ENCODE measurements at places on chromosomes 16 and 17. TPM values are rescaled to one million over a fixed set of nuclear protein-coding genes. Genes with fewer than 3 reads are reported as not detected.

GRCh38 chr16:75385507-75386152 is 47.7 kb downstream of the CFDP1 start:
- peaks cover 23% of the 10 kb centered on the region for H3K4me1 ChIP-seq
- H3K27me3 ChIP-seq: peaks cover 14% of the 10 kb centered on the region
- H3K27ac ChIP-seq: no peak overlapping the region
- no peak overlapping the region for H3K4me3 ChIP-seq
- peaks cover 1% of the 10 kb centered on the region for H3K36me3 ChIP-seq

GRCh38 chr16:81410643-81411293 is 33.8 kb upstream of the CMIP start:
- peaks cover 4% of the 10 kb centered on the region for H3K4me1 ChIP-seq
- no peak overlapping the region for H3K4me3 ChIP-seq
- H3K36me3 ChIP-seq: no peaks in the 10 kb centered on the region
- H3K27me3 ChIP-seq: no peaks in the 10 kb centered on the region
- DNase-seq: no peak
- H3K27ac ChIP-seq: no peak overlapping the region

DNA sequence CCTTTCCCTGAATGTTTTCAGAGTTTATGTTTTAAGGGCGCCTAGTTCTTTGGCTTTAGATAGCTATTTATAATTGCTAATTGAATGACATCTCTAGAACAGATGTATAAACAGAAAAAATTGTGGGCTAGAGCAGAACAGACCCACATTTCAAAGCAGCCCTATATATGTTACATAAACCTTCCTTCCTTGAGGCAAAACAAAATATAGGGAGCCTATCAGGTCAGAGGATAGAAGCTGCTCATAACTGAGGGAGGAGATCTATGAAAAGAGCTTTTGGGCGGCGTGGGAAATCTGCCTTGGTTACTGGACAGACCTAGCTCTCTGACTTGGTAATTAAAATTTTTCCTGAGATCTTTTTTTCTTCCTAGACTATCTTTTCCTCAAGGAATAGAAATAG is 68.4 kb downstream of the SPAG9 start:
- H3K4me3 ChIP-seq: no peak overlapping the region
- H3K4me1 ChIP-seq: no peaks in the 10 kb centered on the region
- no peaks in the 10 kb centered on the region for H3K36me3 ChIP-seq
- DNase-seq: no peak

DNA sequence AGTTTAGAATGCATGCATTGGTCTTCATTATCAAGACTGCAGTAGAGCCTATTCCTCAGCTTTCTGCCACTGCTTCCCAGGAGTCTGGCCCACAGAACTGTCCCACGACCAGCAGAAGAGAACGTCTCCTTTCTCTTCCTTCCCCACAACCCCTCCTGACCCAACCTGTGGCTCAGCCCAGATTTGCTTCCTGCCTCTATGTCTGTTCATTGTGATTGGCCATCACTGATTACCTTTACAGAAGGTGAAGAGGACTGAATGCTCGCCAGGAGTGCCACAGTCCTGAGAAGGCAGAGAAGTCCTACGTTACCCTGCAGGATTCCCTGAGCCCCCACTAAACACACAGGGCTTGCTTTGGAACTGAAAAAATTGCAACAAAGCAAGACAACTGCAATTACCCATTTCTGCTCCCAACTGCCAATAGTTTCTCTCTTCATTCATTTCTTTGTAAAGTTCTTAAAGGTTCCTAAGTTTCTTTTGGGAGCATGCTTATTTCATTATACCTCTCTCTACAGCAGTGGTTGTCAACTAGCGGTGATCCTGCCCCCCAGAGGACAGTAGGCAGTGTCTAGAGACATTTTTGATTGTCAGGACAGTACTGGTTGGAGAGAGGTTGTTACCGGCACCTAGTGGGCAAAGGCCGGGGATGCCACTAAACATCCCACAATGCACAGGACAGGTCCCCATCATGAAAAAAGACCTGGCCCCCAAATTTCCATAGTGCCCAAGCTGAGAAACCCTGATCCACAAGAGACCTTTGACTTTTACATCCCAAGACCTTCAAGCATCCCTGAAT is 4.5 kb upstream of the NAT9 start:
- H3K27me3 ChIP-seq: no peaks in the 10 kb centered on the region
- H3K4me1 ChIP-seq: peaks cover 85% of the 10 kb centered on the region
- H3K27ac ChIP-seq: peak overlapping the region; percentile 66
- H3K36me3 ChIP-seq: peaks cover 5% of the 10 kb centered on the region

HNF1B gene
- 0.48 TPM for total RNA-seq
